ENCODE measurements at places on chromosomes 4 and X. TPM values are rescaled to one million over a fixed set of nuclear protein-coding genes. Genes with fewer than 3 reads are reported as not detected.
A peak's percentile ranks its signal among the peaks of the same experiment; 100 is the strongest.

GRCh38 chr4:52625216-52625615 lies 33.9 kb downstream of the USP46 start:
- no peaks in the 10 kb centered on the region for H3K36me3 ChIP-seq
- H3K27ac ChIP-seq = no peak overlapping the region
- no peak for DNase-seq
- H3K4me3 ChIP-seq = no peak overlapping the region
- H3K4me1 ChIP-seq = peaks cover 7% of the 10 kb centered on the region

Gene POU3F4
- total RNA-seq = not detected

- no peaks in the 10 kb centered on the region for H3K27me3 ChIP-seq
- no peaks in the 10 kb centered on the region for H3K4me1 ChIP-seq
- H3K36me3 ChIP-seq = no peaks in the 10 kb centered on the region
- no peak for DNase-seq
- H3K4me3 ChIP-seq = no peak overlapping the region
These were observed 162.7 kb upstream of the KIT start for GRCh38 chr4:54495091-54495490.

GRCh38 chr4:172953896-172954568 lies 214.6 kb upstream of the GALNT7 start:
- H3K36me3 ChIP-seq = no peaks in the 10 kb centered on the region
- no peaks in the 10 kb centered on the region for H3K4me1 ChIP-seq
- no peak overlapping the region for H3K4me3 ChIP-seq
- no peaks in the 10 kb centered on the region for H3K27me3 ChIP-seq

Gene IQSEC2
- 19.9 TPM for total RNA-seq

Gene NHS
- total RNA-seq = 21.8 TPM

DNA sequence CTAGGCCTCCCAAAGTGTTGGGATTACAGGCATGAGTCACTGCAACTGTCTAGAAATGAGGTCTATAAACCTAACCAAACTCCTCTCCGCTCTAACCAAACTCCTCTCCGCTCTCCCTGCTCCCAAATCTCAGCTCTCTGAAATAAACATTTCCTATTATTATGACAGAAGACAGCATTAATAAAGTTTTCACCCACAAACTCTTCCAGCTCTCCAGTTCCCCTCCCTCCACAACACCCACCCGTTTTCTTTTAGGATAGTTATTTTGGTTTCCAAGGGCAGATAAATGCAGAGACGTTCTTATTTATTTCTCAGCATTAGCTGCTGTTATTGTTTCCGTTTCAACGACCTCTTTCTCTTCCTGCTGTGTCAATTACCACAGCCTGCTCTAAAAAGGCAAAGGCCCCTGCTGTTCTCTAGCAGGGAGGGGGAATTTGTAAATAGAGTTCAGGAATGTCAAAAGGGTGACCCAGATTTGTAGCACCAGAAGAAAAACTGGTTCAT lies 13.3 kb upstream of the SCD5 start:
- no peaks in the 10 kb centered on the region for H3K27me3 ChIP-seq
- no peak overlapping the region for H3K27ac ChIP-seq
- H3K4me1 ChIP-seq = peaks cover 5% of the 10 kb centered on the region
- DNase-seq = no peak

GRCh38 chr4:176277162-176277904 lies 8.3 kb upstream of the ASB5 start:
- H3K36me3 ChIP-seq = no peaks in the 10 kb centered on the region
- H3K4me1 ChIP-seq = no peaks in the 10 kb centered on the region
- DNase-seq = peak; percentile 65
- no peak overlapping the region for H3K27ac ChIP-seq

DNA sequence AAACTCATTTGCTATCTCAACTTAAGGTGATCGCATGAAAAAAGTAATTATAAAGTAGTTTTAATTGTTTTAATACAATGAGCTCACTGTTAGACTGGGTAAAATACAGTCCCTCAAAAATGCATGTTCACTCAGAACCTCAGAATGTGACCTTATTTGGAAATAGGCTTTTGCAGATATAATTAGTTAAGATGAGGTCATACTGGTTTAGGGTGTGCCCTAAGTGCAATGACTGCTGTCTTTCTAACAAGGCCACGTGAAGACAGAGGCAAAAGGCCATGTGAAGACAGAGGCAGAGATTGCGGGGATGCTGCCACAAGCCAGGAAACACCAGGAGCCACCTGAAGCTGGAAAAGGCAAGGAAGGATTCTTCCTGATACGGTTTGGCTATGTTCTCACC lies 262.1 kb downstream of the NKX6-1 start:
- DNase-seq = no peak
- H3K27me3 ChIP-seq = no peaks in the 10 kb centered on the region
- no peak overlapping the region for H3K27ac ChIP-seq
- H3K36me3 ChIP-seq = no peaks in the 10 kb centered on the region
- H3K4me1 ChIP-seq = no peaks in the 10 kb centered on the region

DNA sequence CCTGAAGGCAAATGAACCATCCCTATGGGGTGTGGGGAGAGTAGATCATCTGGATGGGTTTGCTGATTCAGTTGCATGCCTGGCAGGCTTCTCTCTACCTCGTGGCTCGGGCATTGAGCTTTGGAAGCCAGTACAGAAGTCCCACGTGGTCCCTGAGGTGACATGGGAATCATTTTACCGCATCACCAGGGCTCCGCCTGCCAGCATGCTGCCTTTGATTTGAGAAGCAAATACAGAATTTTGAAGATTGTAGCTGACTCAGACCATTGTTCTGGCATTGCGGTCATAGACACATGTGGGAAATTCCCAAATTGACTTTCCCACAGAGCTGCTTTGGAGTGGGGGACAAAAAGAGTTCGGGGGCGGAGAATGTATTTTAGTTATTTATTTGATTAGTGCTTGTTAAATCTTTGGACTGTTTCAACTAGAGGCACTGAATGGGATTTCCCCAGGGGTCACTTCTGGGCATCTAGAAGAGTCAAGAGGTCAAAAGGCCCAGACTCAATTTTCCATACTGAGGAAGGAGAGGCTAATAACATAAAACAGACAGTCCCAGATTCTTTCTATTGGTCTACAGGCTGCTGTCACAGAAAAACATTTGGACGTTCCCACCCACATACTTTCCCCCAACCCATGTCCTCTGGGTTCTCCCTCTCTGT lies 79.3 kb downstream of the NHSL2 start:
- no peaks in the 10 kb centered on the region for H3K36me3 ChIP-seq
- no peak for DNase-seq
- H3K27me3 ChIP-seq = no peaks in the 10 kb centered on the region
- H3K4me3 ChIP-seq = no peak overlapping the region

DNA sequence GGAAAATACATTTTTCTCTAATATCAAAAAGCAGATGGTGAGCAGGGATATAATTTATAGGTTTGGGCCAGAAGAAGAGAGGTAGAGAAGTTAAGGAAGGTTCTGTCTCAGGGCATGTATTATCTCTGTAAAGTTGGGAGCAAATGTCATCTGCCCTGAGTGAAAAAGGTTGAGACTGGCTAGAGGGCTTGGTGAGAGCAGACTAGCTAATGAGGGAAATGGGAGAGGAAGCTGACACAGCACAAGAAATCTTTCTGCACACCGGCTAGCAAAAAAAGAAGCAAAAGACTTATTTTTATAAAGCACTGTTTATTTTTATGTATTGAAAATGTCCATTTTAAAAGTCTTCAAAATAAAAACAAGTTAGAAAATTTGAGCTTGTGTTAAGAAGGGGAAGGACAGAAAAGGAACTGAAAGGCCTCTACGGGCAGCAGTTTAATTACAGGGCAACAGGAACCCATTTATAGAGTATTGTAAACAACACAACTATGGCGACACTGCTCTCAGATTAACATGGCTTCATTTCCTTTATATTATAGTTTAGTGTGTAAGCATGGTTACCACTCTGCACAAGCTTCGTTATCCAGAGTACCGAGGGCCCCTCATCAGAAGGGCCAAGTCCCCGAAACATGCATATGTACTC lies 17.4 kb downstream of the CD40LG start:
- no peak overlapping the region for H3K4me3 ChIP-seq
- no peaks in the 10 kb centered on the region for H3K4me1 ChIP-seq
- H3K27me3 ChIP-seq = no peaks in the 10 kb centered on the region
- no peak for DNase-seq
- no peak overlapping the region for H3K27ac ChIP-seq

GRCh38 chr4:115293093-115293462 lies 179.7 kb upstream of the NDST4 start:
- DNase-seq = no peak
- H3K36me3 ChIP-seq = no peaks in the 10 kb centered on the region
- H3K4me1 ChIP-seq = no peaks in the 10 kb centered on the region
- no peaks in the 10 kb centered on the region for H3K27me3 ChIP-seq
- no peak overlapping the region for H3K4me3 ChIP-seq

Gene TCP11X2
- total RNA-seq = 7.2 TPM

DNA sequence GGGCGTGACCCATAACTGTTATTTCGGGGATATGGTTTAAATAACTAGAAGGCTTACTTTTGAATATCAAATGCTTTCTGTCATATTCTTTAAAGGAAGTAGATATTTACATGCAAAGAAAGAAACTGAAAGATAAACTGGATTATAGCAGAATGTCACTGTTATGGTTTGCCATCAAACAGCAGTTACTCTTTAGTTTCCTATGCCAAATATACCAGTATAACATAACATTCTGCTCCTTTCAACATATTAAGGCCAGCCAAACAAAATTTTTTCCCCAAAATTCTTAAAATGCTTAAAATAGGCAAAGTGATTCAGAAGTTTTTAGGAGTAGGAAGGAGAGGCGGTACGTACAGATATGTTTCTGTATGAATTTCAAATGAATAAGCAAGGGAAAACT lies 27.0 kb downstream of the KDM6A start:
- H3K27me3 ChIP-seq = no peaks in the 10 kb centered on the region
- no peak overlapping the region for H3K4me3 ChIP-seq
- no peak overlapping the region for H3K27ac ChIP-seq
- no peak for DNase-seq
- no peaks in the 10 kb centered on the region for H3K4me1 ChIP-seq

- H3K4me3 ChIP-seq = no peak overlapping the region
- DNase-seq = no peak
- H3K36me3 ChIP-seq = no peaks in the 10 kb centered on the region
These were observed 320.9 kb downstream of the ASMT start for GRCh38 chrX:1935805-1936204.

Gene MUC7
- total RNA-seq = not detected

- no peak overlapping the region for H3K27ac ChIP-seq
- H3K4me3 ChIP-seq = no peak overlapping the region
- H3K36me3 ChIP-seq = no peaks in the 10 kb centered on the region
These were observed 79.4 kb upstream of the FHL1 start for GRCh38 chrX:136067966-136068365.

- DNase-seq = peak; percentile 85
- peaks cover 12% of the 10 kb centered on the region for H3K4me1 ChIP-seq
- peak overlapping the region; percentile 92 for H3K27ac ChIP-seq
These were observed 707 bp upstream of the UNC5C start for GRCh38 chr4:95549246-95550114.

Gene TMEM150C
- 7.2 TPM for total RNA-seq

- no peak overlapping the region for H3K27ac ChIP-seq
- H3K4me1 ChIP-seq = no peaks in the 10 kb centered on the region
- H3K4me3 ChIP-seq = no peak overlapping the region
- no peaks in the 10 kb centered on the region for H3K27me3 ChIP-seq
These were observed 201.4 kb downstream of the CCNG2 start for GRCh38 chr4:77358315-77358928.

Gene KLHL34
- total RNA-seq = 0.31 TPM

DNA sequence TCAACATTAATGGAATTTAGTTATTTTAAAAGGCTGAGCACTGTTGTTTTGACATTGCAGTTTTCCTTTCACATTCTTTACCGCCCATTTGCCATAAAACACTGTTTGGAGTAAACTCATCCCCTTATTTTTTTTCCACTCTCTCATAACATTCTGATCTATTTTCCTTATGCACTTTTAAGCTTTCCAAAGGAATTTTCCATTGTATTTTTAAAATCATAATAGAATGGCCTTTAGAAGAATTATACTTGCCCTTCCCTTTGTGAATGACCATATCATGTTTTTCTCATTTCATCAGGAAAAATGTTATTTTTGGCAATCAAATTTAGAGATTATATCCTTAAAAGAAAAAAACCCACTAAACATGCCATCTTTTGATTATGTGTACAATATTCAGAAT lies 1074.2 kb downstream of the STIM2 start:
- H3K27me3 ChIP-seq = no peaks in the 10 kb centered on the region
- H3K27ac ChIP-seq = no peak overlapping the region
- no peaks in the 10 kb centered on the region for H3K36me3 ChIP-seq
- H3K4me1 ChIP-seq = no peaks in the 10 kb centered on the region
- no peak overlapping the region for H3K4me3 ChIP-seq

- H3K4me3 ChIP-seq = no peak overlapping the region
- no peaks in the 10 kb centered on the region for H3K27me3 ChIP-seq
- no peaks in the 10 kb centered on the region for H3K4me1 ChIP-seq
- no peaks in the 10 kb centered on the region for H3K36me3 ChIP-seq
- no peak for DNase-seq
These were observed 72.9 kb upstream of the TNIP3 start for GRCh38 chr4:121237069-121237399.

GRCh38 chr4:51866835-51867234 lies 23.9 kb downstream of the DCUN1D4 start:
- H3K4me1 ChIP-seq = no peaks in the 10 kb centered on the region
- no peak overlapping the region for H3K4me3 ChIP-seq
- no peaks in the 10 kb centered on the region for H3K27me3 ChIP-seq
- H3K27ac ChIP-seq = no peak overlapping the region
- H3K36me3 ChIP-seq = no peaks in the 10 kb centered on the region

Gene ERCC6L
- 0.74 TPM for total RNA-seq
